Effector CD8-positive, alpha-beta T cell (primary cell): ENCODE measurements at places on chromosomes 6 and 20.

- no peak for DNase-seq
Observed at GRCh38 chr6:137182654-137183073, 9.2 kb upstream of the IL22RA2 start.

GRCh38 chr20:62458275-62459251, 17.2 kb downstream of the GATA5 start:
- DNase-seq, result no peak

DNA sequence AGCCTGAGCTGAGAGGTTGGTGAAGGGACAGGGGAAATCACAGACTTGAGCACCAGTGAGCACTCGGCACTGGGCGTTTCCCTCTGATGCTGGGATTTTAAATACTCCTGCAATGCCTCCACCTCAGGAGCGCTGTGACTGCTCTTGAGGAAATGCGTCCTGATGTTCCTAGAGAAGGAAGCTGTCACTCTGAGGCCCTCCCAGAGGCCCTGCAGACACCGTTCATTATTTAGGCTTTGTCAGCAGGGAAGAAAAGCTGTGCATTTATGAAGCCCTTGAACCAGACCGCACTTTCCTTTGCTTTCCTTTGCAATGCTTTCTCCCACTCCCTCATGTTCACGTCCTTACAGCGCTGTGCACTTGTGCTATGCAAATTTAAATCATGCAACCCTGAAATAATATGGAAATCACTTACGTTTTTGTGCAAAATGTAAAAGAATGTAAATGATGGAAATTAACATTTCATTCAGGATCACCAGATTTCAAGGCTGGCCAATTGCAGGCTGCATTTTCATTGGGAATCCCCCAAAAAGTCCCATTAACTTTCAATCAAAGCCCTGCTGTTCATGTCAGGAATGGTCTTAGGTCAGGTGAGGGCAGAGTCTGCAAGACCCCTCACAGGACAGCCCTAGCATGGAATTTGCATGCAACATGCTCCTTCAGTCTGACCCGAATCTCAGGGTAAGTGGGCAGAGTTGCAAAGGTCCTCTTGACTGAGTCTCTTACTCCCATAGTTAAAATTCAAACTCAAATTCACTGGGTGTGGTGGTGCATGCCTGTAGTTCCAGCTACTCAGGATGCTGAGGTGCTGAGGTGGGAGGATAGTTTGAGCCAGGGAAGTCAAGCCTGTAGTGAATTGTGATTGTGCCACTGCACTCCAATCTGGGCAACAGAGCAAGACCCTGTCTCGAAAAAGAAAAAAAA, 45.8 kb upstream of the SYNDIG1 start:
- DNase-seq, result no peak

DNA sequence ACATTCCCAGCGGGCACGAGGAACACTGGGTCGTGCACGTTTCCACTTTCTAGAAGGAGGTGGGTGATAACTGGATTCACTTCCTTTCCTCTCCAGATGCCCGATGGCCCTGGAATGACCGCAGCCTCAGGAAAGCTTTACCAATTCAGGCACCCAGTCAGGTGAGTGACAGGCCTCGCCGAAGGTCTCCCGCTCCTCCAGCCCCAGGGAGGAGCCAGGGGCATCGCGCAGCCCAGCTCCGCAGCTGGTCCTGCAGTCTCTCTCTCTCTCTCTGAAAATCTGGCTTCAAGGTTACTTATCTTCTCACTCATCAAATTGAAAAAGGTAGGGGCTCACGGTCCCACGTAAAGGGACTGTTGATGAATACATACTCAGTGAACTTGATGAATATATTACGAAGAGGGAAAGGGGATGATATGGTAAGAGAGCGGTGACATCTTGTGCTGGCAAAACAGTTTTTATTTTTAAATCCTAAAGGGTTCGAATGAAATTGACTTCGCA, 891 bp downstream of the RIPPLY2 start:
- no peak for DNase-seq

- no peak for DNase-seq
Observed at GRCh38 chr6:16633465-16633864, 127.8 kb downstream of the ATXN1 start.

GRCh38 chr6:14984519-14984853, 261.4 kb upstream of the JARID2 start:
- DNase-seq, result no peak

DNA sequence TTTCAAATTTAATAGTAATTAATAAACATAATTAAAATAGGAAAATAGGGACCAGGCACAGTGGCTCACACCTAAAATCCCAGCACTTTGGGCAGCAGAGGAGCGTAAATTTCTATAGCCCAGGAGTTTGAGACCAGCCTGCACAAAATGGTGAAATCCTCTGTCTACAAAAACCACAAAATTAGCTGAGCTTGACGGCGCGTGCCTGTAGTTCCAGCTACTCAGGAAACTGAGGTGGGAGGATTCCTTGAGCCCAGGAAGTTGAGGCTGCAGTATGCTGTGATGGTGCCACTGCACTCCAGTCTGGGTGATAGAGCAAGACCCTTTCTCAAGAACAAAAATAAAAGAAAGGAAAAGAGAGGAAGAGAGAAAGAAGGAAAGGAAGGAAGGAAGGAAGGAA, 1387.0 kb upstream of the ADGRB3 start:
- no peak for DNase-seq

DNA sequence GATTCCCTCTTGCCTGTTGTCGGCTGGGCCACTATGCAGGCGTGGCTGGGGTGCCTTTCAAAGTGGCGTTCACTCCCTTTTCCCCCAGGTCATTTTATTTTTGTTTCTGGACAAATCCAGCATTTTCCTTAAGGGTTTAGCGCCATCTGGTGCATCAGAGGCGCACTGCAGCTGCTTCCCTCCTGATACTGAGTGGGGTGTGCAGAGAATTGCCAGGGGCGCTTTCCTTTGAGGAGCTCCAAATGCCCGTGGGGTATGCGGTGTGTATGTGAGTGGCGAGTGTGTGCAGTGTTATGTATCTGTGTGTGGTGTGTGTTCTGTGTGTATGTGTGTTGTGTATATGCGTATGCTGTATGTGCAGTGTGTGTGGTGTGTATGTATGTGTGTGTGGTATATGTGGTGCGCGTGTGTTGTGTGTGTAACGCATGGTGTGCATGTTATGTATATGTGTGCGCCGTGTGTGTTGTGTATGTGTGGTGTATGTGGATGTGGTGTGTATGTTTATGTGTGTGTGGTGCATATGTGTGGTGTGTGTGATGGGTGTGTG, 100.1 kb upstream of the AGPAT4 start:
- DNase-seq, result peak; percentile 29

- no peak for DNase-seq
Observed at GRCh38 chr6:138087593-138088325, 19.5 kb downstream of the PERP start.

DNA sequence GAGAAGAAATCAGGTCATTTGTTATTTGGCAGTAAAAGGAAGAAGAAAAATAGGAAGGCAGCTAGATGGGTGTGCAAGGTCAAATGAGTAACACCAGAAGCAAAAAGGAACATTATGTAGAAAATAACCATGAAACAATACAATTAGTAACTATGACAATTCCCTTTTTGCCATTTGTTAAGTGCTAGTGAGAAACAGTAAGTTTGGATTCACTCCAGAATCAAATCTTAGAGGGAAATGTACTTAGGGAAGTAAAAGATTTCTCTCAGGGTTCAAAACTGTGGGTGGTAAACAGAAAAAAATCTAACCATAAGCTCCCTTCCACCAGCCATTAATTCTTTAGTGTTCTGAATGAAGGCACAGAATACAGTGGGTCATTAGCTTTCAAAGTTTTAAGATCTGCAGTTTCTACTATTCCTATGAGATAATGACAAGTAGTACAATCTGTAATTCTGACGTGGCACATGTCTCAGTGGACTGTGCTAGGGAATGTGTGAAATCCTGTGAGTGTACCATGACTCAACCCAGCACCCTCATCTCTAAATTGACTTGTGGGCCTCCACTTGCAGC, 17.1 kb downstream of the REPS1 start:
- DNase-seq, result no peak

- DNase-seq, result no peak
Observed at GRCh38 chr6:43193929-43194328, 11.9 kb downstream of the CUL9 start.

GRCh38 chr6:144349690-144350527, 64.8 kb downstream of the UTRN start:
- DNase-seq, result no peak

GRCh38 chr6:125099211-125100073, 54.1 kb upstream of the TPD52L1 start:
- DNase-seq, result no peak
